ENCODE measurements at places on chromosomes 2 and 18.

DNA sequence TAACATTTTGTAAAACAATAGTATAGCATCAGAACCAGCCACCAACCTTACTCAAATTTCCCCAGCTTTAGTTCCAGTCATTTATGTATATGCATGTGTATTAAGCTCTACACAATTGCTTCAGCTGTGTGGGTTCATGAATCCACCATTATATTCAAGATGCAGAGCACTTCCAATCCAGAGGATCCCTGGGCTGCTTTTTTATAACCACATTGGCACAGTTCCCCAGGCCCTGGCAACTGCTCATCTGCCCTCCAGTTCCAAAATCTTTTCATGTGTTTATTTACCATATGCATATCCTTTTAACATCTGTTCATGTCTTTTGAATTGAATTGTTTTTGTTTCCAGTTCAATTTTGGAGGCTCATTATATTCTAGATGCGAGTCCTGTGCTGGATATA lies 482.9 kb upstream of the HS6ST1 start:
- no peak for DNase-seq

- DNase-seq = no peak
Observed at GRCh38 chr2:150601280-150602038, 114.0 kb upstream of the RND3 start.

- DNase-seq = peak; percentile 68
Observed at GRCh38 chr2:173075781-173076580, at the start of gene MAP3K20. MAP3K20 (plus strand) TSS chr2:173075846; CDS start chr2:173091032, 15,186 bp downstream.

GRCh38 chr2:98759338-98759737 lies 28.4 kb upstream of the MGAT4A start:
- DNase-seq = no peak

DNA sequence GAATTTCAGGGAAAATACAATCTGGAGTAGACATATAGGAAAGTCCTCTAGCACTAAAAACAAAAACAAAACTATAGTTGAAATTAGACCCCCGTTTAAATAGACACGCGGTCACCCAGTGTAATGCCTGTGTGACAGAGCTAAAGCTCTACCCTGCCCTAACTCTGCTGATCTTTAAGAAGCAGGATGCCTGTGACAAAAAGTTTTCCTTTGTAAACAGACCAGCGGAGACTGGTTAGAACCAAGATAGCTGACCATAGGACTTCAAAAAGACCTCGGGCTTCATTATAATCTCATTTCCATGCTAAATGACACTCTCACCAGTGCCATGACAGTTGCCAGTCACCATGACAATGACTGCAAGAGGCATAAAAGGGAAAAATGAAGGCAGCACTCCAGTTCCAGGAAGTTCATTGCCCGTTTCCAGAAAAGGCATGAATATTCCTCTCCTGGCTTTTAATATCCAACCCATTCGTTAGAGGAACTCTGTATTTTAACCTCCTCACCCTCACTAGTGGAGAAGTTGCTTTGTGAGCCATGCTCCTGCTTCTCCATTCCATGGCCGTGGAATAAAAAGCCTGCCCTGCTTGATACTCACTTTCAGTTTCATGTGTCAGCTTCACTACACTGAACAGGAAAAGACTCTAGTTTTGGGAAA lies 157.2 kb upstream of the COPS8 start:
- DNase-seq = no peak

- no peak for DNase-seq
Observed at GRCh38 chr2:226891780-226892590, 56.1 kb downstream of the RHBDD1 start.

DNA sequence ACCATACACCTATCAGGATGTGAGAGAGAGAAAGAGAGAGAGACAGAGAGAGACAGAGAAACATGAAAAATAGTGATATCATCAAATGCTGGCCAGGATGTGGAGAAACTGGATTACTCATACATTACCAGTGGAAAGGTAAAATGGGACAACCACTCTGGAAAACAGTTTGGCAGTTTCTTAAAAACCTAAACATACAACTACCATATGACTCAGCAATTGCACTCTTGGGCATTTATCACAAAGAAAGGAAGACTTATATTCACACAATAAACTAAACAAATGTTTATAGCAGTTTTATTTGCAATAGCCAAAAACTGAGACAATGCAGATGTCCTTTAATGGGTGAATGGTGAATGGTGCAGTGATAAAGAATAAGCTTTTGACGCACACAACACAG lies 29.1 kb downstream of the SLC4A3 start:
- DNase-seq = no peak

- no peak for DNase-seq
Observed at GRCh38 chr2:190863946-190864345, 16.7 kb upstream of the GLS start.

GRCh38 chr2:67997903-67998302 lies 64.9 kb downstream of the C1D start:
- DNase-seq = no peak

DNA sequence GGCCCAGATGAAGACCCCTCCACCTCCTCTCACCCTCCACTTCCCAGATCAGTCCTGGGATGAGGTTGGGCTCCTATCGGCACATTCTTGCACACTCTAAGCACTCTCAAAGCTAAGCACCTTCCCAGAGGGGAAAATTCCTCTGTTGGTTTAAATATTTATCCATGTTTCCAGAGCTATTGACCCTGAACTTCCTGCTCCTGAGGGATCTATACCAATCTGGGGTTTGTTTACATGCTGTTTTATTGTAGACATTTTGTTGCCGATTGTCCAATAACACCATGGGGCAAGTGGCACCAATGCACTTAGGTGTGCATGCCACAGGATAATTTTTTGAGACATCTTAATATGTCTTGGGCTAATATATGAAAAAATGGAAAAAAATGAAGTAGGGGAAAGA lies 476.2 kb downstream of the SLC4A3 start:
- DNase-seq = no peak

Data from activated T-cell treated with anti-CD3 and anti-CD28 coated beads, Interleukin-2, amount 50 U/mL, for 24 hours (primary cell).